CD4-positive, alpha-beta T cell treated with Interleukin-21 for 1 hour (primary cell): ENCODE measurements at places on chromosomes 2 and 18.

DNA sequence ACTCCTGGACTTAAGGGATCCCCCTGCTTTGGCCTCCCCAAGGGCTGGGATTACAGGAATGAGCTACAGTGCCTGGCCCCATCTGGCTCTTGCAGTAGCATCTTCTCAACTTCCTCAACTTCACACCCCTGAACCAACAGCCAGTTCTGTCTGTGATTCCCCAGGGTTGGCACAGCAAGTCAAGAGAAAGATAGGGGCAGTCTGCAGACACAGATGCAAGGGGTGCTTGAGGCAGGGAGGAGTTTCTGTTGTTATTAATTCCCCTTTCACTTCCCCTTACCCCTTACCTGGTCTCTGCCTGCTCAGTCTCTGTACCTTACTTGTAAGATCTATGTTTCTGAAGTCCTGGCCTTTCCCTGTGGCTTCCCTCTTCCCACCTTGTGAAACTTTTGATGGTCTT is 54.1 kb upstream of the MEX3C start:
- no peak for DNase-seq

GRCh38 chr2:8244639-8245038 is 437.2 kb upstream of the ID2 start:
- DNase-seq = no peak

GRCh38 chr2:171410101-171410500 is 23.7 kb downstream of the METTL8 start:
- no peak for DNase-seq

DNA sequence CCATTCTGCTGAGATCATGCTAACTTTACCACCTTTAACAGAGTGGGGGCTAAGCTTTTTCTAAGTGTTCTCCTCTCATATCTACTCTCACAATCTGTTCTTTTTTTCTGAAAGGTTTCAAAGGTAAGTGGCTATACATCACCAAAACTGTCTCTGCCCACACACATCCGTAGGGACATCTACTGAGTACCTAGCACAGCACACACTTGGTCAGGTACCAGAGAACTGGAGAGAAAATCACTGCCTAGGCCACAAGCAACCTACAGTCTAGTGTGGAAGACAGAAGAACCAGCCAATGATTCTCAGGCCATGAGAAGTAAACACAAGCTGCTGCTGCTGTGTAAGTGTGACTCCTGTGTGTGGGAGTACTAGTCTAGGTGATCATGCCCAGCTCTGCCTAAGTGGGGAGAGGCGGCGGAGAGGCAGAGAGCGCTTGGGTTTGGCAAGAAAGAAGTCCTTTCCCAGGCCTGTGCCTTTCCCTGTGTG is 176.1 kb upstream of the ZFP36L2 start:
- no peak for DNase-seq

DNA sequence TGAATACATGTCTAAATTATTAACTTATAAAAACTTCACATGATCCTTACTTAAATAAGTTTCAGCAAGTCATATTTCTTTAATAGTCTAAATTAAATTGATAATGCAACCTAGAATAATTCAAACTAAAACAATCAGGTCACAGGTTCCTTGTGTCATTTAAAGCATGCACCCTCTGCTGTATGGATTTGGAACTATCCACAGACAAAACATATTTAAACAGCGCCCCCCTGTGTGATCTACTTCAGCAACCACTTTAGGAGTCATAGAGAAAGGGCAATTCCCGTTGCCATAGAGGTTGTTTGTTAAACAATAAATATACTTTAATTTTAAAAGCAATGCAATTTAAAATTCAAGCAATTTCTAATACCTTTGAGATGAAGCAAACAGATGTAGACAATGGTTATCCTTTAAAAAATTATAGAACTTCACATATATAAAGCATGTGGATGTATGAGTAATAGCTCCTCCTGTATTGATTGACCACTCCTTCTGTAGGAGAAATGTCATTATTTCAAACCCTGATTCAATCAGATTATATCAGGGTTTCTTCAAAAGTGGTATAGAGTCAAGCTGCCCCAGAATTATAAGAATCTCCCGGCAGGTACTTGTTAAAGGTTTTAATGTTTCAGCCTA is 21.2 kb downstream of the GRB14 start:
- DNase-seq = peak; percentile 10

- no peak for DNase-seq
Observed at GRCh38 chr2:237904831-237905599, 45.6 kb downstream of the RAMP1 start.

GRCh38 chr2:121454549-121455090 is 76.1 kb upstream of the RNU4ATAC start:
- no peak for DNase-seq

DNA sequence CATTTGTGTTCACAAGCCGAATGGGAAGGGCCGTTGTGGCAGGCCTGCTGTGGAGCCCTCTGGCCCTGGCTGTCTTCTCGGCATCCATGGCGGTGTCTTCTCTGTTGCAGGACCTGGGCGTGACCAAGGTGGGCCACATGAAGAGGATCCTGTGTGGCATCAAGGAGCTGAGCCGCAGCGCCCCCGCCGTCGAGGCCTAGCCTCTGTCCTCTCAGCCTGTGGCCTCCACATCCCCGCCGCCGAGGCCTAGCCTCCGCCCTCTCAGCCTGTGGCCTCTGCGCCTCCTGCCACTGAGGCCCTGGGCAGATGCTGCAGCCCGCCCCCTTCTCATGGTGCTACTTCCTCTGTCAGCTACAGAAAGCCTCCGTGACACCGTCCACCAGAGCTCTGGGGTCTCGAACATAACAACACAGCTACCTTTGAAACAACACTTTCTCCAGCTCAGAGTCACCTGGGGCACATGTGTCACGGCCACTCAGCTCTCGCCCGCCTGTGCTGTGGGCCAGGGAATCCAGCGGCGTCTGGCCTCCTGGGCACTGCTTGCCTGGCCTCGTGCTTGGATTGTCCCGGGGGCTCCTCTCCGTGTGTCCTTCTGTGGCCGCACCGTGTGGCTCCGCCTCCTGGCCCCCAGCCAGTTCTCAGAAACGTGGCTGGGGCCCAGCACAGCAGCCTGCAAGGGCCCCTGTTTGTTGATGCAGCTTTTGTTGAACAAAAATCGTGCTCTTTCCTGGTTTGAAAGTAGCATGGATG is 97.1 kb downstream of the USP40 start:
- no peak for DNase-seq

- DNase-seq = no peak
Observed at GRCh38 chr2:17317439-17317976, 200.7 kb downstream of the RAD51AP2 start.

DNA sequence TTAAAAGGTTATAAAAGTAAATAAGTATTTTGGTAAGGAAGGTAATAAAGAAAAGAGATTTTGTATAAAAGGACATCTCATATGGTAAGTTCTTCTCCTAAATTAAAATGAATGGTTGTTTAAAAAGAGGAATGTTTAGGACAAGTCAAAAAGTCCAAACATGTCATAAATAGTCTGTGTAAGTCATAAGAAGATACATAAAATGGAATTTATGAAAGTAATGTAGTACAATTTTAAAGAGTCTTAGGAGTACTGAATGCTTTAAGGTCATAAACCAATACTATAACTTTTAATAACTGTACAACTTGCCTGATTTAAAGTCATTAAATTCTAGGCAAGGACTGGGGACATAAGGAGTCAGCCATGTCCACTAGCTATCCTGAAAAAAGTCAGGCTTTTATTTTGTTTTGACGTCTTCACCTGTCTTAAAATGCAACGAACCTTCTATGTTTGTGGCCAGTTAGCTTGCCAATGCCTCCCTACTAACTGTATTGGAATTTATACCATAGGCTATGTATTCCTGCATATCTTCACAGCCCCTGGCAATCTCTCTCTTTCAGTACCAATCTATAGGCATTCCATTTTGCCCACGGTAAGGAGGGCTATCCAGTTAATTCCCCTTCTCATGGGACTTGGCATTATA is 312.3 kb upstream of the LRRTM4 start:
- DNase-seq = no peak

DNA sequence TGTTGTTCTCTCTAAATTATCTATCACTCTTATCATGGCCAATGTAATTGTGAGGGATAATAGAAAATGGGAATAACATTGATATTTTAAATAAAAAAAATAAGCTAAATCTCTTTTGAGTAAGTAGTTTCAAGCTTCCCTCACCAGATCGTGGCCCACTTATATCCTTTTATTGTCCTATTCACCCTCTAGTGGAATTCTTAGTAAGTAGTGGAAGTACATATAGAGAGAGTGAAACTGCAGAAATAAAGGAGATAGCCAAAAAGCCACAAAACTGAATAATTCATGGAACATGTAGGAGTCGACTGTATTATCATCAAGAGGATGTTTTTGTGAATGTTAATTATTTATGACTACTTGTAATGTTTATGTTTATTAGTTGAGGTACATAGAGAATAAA is 66.1 kb upstream of the DTNA start:
- no peak for DNase-seq

DNA sequence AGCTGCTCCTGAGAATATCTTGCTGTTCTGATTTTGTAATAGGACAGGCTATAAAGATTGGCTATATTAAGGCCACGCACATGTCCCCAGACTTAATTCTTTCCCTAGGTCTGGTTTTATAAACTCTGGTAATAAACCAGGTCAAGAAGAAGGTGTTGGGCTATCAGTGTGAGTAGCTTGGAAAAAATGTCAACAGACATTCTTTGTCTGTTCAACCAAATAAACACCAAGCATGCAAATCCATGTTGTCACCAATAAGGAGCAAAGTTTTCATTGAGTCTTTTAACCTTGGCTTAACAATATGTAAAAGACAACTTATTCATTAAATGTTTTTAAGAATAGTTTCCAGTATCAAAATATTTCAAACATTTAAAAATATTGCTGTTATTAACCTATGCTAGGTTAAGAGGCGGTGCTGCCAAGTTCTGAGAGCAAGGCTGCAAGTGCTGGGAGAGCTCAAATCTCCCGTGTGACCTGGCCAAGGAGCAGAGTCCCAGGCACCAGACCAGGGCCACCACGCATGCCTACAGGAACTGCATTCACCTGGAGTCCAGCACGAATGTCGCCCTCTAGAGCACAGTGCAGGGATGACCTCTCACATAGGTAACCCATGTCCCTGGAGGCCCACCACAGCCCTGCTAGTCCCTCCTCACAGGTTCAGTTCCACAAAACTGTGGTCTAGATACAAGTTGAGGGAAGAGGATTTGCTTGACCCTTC is 120.5 kb upstream of the POU3F3 start:
- no peak for DNase-seq

DNA sequence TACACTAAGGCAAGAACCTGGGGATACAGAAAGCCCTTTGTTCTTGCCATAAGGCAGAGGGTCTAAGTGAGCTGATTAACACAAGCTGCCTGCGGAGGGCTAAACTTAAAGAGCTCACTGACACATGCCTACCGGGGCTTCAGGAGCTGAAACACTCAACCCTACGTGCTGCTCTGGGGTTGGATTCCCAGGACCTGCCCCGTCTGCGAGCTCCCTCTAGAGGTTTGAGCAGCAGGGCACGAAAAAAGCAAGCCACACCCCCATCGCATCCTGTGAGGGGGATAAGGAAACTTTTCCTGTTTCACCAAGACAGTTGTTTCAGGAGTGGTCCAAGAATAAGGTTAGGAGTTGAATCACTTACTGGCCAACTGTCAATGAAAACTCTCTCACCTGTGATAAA is 562.1 kb downstream of the TMX3 start:
- DNase-seq = no peak

DNA sequence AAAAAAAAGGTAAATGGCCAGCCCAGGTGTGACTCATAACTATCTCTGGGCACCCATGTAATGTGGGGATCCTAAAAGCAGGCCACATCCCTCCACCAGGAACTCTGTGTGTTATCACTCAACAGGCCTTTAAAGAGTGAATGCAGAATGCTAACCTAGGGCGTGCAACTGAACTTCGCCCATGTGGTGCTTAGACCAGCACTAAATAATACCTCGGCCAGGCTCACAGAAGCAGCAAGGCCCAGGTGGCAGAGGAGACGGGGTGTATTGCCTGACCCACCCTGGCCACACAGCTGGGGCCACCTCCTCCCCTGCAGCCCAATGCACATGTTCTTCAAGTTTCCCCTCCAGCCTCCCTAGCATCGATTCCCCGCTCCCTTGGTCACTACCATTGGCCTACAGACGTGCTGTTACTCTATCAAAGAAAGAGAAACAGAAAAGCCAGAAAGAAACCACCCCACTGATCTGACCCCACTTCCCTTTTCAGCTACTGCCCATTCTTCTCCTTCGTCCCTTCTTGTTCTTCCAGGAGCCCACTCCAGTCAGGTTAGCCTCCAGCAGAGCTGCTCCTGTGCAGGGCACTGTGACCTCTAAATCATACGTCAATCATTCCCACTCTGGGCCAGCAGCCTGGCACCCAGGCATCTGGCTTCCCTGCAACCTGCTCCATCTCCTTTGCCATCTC is 22.0 kb downstream of the FAM178B start:
- no peak for DNase-seq
